NCI-H1092 treated with DMSO at 0.1 percent for 48 hours (cell line): ENCODE measurements at places on chromosomes 1 and 21.
A peak's percentile ranks its signal among the peaks of the same experiment; 100 is the strongest.

GRCh38 chr1:226195144-226195543 is 8.6 kb upstream of the ACBD3 start:
- no peak for DNase-seq

DNA sequence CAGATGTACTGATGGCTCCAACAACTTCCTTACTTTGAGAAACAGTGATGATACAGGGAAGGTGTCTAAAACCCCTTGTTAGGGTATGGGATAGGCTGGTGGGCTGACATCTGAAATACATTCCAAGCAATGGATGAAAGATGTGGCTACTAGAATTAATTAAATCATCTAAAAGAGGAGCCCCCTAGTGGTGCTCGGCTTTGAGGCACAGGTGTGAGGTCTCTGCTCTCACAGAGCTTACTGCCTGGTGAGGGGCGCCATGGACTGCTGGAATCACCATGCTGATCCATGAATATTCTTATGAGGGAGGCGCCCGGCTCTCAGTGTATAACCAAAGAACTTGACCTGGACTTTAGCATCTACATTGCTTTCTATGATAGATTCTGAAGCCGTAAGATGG is 48.5 kb downstream of the GNG4 start:
- no peak for DNase-seq

DNA sequence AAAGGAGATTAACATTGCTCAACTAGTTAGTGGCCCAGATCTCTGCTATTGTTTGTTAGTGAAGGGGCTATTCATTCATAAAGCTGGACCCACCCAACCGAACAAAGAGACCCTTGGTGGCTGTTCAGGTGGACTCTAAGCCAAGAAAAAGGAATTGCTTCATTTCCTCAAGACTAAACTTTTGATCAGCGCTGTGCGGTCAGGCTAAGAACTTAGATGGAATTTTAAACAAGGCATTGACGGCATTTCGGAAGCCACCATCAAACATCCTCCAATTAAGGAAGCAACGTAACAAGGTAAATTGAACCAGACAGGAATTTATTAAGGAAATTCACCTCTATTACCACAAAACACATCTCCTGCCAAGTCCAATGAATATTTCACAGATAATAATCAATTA is 19.9 kb upstream of the SHCBP1L start:
- DNase-seq = no peak

DNA sequence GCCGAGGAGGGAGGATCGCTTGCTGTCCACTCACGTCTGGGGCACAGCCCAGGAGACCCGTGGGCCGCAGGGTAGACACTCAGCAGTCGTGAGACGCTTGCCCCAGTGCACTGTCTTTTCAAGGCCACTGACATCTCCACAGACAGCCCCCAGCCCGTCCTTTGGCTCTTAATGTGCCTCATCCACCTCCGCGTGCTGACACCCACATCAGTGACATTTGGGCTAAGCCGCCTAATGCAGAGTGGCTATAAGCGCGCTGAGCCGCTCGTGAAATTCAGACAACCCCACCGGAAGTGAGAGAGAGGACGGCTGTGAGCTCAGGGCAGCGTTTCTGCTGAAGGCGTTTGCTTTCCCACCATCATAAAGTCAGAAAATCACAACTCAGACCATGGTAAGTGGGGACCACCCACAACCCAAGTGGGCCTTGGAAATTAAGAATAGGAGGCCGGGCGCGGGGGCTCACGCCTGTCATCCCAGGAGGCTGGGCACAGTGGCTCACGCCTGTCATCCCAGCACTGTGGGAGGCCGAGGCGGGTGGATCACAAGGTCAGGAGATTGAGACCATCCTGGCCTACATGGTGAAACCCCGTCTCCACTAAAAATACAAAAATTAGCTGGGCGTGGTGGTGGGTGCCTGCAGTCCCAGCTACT is 8.4 kb downstream of the SLC35E2B start:
- no peak for DNase-seq

DNA sequence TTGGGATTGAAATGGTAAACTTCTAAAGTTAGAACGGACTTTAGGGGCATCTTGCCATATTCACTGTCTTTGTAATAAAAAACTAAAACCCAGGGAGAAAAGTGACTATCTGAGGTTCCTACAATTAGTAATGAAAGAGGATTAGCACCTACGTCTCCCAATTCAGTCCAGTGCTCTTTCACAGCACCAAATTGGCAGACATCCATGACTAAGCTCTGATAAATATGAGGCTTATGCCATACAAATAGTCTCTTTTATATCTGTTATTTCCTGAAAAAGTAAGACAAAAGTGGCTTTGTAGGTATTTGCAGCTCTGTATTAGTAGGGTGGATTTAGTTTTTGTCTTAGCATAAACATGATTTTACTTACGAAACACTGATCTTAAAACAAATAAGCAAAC is 315.0 kb upstream of the NRIP1 start:
- peak; percentile 2 for DNase-seq

DNA sequence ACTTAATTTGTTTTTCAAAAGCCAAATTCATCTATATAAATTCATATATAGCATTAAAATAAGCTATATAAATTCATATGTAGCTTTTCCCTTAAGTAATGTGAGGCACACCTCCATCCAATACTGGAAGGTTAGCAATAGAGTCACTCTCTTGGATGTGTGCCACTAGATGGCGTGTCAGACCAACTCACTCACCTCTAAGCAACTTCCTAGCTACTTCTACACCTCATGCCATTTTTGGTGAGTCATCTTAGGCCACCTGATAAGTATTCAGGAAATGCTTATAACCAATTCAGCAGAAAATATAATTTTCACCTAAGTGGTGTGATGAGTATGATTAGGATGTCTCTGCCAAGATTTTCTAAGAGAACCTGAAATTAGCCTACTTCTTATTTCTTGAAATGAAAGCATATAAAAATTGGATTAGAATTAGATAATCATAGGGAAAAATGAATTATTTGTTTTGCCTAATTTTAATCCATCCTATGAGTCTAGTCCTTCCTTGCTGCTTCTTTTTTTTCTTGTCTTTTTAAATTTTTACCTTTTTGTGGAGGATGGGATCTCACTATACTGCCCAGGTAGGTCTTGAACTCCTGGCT is 34.4 kb upstream of the TADA1 start:
- DNase-seq = peak; percentile 87

GRCh38 chr1:211340622-211341507 is 14.2 kb downstream of the TRAF5 start:
- DNase-seq = no peak

GRCh38 chr1:237772009-237772408 is 118.7 kb downstream of the ZP4 start:
- DNase-seq = no peak

- no peak for DNase-seq
Measured at GRCh38 chr1:163744301-163744887, 422.6 kb downstream of the NUF2 start.

GRCh38 chr1:44585315-44585920 is 88.9 kb downstream of the TMEM53 start:
- no peak for DNase-seq

DNA sequence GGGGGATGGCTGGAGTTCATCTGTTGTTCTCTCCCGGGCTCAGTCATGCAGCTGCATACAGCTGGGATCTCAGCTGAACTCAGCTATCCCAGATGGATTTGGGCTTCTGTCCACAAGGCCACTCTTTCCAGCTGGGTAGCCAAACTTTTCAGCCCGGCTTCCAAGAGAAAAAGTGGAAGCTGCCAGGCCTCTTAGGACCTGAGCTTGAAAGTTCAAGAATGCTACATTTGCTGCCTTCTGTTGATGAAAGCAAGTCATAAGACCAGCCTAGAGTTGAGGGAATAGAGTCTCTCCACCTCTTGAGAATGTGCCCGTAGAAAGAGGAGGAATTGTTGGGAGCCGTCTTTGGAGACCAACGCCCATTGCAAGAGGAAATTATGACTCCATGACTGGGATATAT is 95.3 kb downstream of the C1orf21 start:
- DNase-seq = no peak

- no peak for DNase-seq
Measured at GRCh38 chr1:31368611-31369107, 4.2 kb downstream of the FABP3 start.

DNA sequence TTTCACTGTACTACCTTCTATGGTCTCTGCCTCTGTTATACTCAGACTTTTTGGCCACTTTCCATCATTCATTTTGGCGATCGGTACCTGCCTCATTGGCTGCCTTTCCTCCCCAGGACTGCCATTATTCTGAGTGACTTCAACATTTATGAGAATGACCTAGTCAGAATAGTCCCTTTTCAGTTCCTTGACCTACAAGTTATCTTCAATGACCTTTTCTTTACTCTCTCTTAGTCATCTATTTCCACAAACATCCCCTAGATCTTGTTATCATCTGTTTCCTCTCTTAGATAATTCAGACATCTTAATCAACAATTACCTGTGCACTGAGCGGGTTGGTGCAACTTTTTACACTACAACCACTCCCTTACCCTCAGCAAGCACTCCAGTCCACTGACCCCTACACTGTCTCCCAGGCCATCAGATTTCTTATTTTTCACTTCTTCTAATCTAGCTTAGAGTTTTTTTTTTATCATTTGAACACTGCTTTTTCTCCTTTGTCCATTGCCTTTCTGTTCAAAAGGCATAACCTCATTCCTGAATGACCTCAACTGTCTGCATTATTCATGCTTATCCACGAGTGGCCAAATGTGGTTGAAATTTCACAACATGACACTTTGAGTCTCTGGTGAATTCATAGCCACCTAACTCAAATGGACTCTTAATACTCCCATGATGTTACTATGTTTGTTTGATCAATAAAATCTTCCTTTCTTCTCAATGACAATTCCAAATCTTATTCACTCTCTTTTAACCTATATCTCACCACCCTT is 112.7 kb downstream of the HMCN1 start:
- DNase-seq = no peak

GRCh38 chr1:203516184-203516583 is 22.2 kb downstream of the OPTC start:
- DNase-seq = no peak

GRCh38 chr1:37865348-37866120 is 6.1 kb upstream of the MTF1 start:
- no peak for DNase-seq

GRCh38 chr1:176531921-176532897 is 69.2 kb downstream of the PAPPA2 start:
- DNase-seq = no peak

DNA sequence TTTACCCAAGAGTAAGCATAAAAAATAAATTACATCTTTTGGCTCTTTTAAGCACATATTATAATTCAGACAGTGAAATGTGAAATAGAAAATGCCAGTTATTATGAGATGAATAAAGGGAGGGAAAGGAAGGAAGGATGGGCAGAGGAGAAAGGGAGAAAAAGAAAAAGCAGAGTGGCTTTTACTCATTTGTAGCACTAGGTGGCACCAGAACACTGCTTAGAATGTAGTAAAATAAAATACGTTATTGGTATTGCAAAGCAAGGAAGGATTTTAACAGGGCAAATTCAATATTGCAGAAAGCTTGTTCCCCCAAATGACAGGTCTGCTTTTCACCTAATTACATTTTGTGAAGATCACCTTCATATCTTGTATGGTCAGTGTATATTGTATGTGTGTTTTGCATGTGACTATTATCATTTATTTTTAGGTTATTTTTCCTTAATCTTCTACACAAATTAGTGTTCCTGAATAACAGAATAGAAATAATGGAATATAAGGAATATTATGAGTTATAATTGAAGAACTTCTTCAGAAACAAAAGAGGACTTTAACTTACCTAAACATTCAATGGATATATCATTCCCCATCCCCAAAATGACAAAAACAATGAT is 9.1 kb upstream of the PCNX2 start:
- peak; percentile 68 for DNase-seq

GRCh38 chr1:204456826-204457442 is 37.7 kb downstream of the PIK3C2B start:
- no peak for DNase-seq

GRCh38 chr1:206002160-206002559 is 1.0 kb downstream of the RAB7B start:
- no peak for DNase-seq

GRCh38 chr1:45327644-45328515 is 1.2 kb downstream of the HPDL start:
- DNase-seq = peak; percentile 24

GRCh38 chr1:166139735-166140134 is 27.1 kb downstream of the FAM78B start:
- DNase-seq = no peak

DNA sequence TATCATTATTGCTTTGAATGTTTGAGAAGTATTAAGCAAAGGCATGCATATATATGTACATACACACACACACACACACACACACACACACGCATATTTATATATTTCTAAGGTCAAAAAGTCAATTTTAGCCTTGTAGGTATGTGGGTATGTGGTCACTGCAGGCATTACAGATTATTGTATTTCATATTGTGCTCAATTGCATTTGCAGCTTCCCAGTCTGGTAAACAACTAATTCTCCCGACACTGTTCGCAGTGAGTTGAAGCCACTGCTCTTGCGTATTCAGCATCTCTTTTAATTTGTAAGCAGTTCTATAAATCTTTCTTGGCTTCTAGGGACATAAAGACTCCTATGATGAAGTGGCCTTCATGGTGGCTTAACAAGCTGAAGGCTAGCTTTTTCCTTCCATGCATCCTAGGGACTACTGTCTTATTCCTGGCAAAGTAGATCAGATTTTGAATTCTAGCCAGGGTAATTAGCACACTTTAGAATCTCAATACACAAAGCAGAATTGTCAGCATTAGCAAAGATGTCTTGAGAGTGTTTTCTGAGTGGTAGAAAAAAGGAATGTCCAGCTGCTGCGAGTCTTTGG is 368.6 kb upstream of the NEGR1 start:
- no peak for DNase-seq

- DNase-seq = peak; percentile 51
Measured at GRCh38 chr21:32082466-32082865, 196.4 kb downstream of the MIS18A start.

GRCh38 chr1:202241376-202242079 is 47.9 kb downstream of the LGR6 start:
- no peak for DNase-seq

- DNase-seq = peak; percentile 18
Measured at GRCh38 chr1:2132222-2133038, 62.1 kb downstream of the FAAP20 start.

DNA sequence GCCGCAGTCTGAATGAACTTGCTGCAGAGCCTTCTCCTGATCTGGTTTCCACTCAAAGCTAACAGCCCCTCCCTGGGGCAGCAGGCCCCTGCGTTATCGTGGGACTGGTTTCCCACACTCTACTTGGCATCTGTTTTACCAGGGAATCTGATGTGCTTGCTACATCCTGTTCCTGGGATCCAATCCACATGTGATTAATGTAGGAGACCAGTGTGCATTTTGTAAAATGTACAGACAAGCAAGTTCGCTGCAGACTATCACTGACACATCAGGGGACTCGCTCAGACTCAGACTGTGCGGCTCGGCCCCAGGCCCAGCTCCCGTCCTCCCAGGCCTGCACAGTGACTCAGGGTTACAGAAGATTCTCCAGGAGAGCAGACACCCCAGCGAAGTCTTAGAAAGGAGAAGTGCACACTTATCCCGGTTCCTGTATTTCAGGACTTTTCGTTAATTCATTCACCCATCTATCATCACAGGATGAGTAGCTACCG is 340.1 kb downstream of the MATN1 start:
- no peak for DNase-seq

DNA sequence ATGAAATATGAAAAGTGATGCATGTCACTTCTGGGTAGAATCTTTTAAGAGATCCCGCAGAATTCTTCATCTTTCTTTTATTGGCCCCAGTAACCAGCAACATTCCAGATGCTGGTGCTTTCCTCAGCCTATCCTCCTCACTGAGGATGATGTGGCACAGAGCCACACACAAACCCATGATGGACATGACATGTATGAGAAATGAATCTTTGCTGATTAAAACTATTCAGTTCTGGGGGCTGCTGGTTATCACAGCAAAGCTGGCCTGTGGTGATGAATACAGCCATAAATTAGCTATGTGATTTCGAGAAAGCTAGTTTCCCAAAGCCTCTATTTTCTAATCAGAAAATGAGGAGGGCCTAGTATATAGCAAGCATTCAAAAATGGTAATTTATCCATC is 8.3 kb upstream of the ERICH3 start:
- DNase-seq = no peak
